Liver (tissue), 10 donors: ENCODE measurements at places on chromosomes 16 and 17.
A peak's percentile ranks its signal among the peaks of the same experiment; 100 is the strongest.

- no peak for DNase-seq
These were observed 69.1 kb downstream of the COPRS start for GRCh38 chr17:31789707-31790505.

- DNase-seq = no peak
These were observed 12.5 kb downstream of the C17orf78 start for GRCh38 chr17:37388266-37388665.

GRCh38 chr17:4074831-4075495, 67.9 kb downstream of the ZZEF1 start:
- no peak for DNase-seq

DNA sequence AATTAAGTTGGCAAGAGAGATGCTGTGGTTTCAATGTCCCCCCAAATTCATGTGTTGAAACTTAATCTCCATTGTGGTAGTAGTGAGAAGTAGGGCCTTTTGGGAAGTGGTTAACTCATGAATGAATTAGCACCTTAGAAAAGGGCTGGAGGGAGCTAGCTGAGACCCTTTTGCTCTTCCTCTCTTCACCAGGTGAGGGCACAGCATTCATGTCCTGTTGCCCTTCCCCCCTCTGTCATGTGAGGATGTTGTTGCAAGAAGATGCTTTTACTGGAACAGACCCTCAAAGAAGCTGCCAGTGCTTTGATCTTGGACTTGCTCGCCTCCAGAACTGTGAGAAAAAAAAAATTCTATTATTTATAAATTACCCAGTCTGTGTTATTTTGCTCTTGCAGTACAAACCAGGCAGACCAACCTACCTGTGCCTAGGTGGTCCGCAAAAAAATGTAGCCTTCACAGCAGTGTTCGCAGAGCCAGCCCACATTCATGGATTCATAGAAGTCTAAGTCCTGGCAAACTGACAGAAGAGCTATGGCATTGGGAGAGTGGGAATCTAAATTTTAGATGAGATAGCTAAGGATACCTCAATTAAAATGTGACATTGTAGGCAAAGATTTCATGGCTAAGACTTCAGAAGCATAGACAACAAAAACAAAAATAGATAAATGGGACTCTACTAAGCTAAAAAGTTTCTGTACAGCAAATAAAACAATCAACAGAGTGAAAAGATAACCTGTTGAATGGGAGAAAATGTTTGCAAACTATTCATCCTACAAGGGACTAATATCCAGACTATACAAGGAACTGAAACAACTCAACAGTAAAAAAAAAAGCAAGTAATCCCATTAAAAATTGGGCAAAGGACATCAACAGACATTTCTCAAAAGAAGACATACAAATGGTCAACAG, 32.0 kb upstream of the ABCA5 start:
- DNase-seq = no peak

DNA sequence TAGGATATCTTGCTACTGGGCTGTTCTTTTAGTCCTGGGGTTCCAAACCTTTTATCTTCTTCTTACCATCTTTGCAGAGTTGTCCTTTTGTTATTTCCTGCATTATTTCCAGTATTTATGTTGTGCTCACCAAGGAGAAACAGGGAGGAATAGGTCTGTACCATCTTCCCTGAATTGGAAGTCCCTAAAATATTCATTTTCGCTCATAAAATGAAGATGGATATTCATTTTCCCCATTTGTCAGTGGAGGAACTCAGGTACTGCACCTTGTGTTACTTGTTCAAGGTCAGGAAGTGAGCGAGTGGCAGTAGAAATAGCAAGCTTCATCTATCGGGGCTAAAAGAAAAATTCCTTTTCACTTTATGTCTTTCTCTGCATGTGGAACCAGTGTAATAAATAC, 989.7 kb downstream of the CDH11 start:
- DNase-seq = no peak

DNA sequence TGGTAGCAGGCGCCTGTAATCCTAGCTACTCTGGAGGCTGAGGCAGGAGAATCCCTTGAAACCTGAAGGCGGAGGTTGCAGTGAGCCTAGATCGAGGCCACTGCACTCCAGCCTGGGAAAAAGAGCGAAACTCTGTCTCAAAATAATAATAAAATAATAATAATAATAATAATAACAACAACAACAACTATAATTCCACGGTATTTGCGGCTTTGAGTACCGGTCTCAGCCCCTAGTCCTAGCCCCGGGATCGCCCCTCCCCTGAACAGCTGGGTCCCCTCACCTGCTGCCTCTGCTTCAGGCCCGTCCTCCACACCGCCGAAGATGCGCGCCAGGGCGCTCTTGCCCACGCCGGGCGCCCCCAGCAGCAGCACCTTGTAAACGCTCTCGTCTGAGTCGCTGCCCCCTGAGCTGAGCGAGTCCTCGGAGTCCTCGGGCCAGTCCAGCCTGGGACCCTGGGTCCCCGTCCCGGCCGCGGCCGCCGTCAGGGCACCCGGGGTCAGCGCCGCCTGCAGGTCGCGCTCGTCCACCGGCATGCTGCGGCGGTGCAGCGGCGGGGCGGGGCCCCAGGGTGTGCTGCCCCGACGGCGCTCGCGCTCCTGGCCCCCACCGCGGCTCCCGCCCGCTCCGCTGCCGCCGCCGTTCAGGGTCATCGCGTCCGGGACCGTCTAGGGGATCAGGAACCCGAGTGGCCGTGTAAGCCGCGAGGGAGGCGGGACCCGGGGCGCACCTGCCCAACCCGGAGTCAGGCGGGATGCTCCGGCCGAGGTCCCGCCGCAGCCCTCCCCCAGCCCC, 611 bp downstream of the RRAD start:
- no peak for DNase-seq

DNA sequence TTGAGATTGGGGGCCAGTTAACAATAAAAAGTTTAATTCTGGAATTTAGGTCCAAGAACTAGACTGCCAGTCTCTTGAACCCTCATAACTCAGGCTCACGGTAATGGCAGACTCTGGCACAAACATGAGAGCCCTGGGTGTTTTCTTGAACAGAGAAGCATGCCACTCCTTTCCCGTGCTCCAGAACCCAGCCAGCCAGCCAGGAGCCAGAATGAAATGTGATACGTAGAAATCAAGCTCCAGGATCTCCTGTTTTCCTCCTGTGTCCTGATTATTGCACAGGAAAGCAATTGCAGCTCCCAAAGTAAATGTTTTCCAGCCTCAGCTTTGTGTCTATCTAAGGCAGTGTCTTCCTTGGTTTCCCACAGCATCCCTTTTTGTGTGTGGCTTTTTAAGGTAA, 46.2 kb upstream of the NOL11 start:
- no peak for DNase-seq

GRCh38 chr16:28258567-28258966, 33.8 kb upstream of the SBK1 start:
- DNase-seq = no peak

- DNase-seq = no peak
These were observed 5.2 kb downstream of the FOXJ1 start for GRCh38 chr17:76135810-76136188.

GRCh38 chr17:45241328-45242028, 19.8 kb downstream of the FMNL1 start:
- no peak for DNase-seq

GRCh38 chr17:5508810-5509209, 22.4 kb downstream of the MIS12 start:
- no peak for DNase-seq

- DNase-seq = no peak
These were observed 44.0 kb upstream of the ABCC11 start for GRCh38 chr16:48291303-48291702.

GRCh38 chr17:17515934-17516930, 20.0 kb upstream of the RASD1 start:
- no peak for DNase-seq

DNA sequence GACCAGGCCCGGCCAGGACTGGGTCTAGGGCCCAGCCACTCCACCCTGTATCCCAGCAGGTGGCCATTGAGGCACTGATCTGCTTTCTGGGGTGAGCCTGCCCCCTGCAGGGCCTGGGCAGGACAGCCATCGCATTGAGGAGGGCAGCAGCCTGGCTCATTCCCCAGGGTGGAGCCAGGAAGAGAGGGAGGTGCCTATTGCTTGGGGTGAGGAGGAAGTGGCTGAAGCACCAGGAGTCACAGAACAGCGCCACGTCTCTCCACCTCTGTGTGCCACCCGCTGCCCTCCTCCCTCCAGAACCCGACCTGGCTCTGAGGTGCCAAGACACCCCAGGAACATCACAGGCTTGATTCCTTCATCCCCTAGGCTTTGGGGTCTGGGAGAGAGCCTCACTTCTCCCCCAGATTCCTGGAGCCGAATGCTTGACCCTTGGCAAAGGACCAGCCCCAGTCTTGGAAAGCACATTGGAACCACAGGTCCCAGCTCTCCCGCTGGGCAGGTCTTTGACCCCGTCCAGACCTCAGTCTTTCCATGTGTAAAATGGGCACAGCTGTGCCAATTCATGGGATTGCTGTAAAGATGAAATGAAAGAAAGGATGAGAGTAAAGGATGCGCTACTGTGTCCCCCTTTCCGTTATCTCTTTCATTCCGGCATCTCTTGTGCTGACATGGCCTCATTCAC, 7.2 kb upstream of the KRT36 start:
- DNase-seq = peak; percentile 65

DNA sequence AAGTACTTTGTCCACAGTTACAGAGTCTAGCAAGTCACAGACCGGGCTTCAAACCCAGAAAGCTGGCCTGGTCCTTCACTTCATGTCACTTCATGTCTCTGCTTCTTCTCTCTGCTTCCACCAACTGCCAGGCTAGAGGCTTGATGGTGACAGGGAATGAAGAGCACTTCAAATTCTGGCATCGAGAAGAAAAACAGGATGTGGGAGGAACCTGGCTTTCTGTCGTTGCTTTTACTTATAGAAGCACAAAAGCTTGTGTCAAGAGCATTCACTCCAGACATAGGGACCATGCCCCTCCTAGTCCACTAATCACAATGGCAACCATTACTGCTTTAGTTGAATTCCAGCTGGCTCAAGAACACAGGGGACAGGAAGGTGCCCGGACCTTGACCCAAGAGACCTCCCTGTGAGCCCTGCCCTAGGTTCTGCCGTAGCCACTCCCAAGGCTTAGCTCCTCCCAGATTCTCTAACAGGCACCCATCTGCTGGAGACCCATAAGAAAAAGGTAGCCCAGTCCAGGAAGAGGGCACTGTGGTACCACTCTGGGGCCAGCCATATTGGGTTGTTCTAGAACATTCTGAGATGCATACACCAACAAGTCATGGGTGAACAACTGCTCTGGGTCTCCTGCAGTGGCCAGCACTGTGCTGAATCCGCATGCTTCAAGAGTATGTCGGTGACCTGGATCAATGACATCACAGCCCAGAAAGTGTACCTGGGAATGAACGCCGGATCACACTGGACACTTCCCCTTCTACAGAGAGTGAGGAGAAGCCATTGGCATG, 181.8 kb downstream of the C16orf95 start:
- DNase-seq = no peak

GRCh38 chr16:63080746-63081145, 1044.5 kb upstream of the CDH8 start:
- DNase-seq = no peak

DNA sequence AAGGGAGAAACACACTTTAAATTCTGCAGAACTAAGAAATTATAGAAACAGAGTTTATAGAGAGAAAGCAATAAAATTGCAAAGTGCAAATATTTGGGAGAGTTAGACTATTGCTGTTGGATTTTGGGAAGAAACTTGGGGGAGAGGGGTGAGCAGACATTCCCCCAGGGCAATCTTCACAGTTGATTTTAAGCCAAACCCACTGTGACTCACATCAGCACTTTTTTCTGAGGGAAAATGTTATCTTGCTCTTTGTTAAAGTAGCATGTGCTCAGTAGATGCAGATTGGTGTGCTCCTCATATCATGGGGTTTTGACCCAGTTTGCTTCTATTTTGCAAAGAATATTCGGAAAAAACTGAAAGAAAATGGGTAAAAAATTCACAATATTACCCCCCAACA, 367.6 kb downstream of the CDH11 start:
- DNase-seq = no peak

DNA sequence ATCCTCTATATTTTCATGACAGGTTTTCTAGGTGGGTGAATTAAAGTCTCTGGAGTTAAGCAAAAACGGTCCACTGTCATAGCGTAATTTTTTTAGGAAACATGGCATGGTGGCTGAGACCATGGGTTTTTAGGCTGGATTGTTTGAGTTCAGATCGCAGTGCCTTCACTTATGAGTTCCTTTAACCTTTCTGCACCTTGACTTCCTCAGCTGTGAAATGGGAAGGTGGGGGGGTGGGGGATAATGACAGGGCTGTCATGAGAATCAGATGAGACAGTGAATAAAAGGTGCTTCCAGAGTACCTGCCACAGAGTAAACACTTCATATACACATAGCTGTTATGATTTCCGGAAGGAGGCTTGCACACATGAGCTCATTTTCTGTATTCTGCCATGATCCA, 11.8 kb downstream of the PRCD start:
- no peak for DNase-seq

DNA sequence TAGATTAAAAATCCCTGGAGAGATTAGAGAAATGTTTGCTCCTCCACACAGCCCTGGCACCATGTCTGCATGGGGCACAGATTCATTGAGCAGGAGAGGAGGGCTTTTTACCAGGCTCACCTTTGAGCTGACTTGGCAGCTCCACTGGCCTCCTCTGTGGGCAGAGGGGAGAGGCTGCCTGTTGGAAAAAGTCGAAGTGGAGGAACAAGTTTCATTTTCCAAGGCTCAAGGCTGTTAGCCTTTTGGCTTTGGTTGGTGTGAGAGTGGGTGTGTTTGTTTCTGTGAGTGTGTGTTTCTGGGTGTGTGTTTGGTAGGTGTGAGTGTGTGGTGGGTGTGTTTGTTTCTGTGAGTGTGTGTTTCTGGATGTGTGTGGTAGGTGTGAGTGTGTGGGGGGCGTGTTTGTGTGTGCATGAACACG, 5.6 kb downstream of the TMEM238L start:
- no peak for DNase-seq

DNA sequence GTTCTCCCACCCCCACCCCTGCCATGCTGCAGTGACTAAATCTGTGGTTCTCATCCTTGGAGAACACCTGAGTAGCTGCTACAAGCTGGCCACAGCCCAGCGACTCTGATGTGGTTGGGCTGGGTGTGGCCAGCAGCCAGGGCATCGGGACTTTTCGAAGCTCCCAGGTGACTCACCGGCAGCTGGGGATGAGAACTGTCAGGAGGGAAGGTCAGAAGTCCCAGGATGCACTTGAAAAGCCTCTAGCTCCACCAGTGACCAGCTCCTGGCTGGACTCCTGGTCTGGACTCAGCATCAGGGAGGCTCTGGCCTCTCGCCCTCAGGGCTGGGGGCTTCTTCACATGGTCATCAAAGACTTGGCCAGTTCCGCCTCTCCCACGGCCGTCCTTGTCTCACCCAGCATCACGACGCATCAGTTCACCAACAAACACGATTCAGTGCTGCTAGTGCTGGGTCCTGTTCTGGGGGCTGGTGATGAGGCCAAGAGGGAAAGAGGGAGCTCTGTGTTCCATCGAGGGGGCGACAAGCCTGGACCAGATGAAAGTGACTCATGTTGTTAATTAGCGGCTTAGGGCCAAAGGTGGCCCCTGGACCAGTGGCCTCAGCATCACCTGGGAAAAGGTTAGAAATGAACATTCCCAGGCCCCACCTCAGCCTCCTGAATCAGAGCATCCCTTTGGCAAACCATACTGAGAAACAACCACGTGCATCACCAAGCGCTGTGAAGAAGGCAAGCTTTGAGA, 3.9 kb upstream of the C17orf99 start:
- peak; percentile 35 for DNase-seq

GRCh38 chr17:9647014-9647413, 1.7 kb downstream of the USP43 start:
- no peak for DNase-seq
